Neural progenitor cell (in vitro differentiated cells): ENCODE measurements at places on chromosomes 1 and 21. TPM values are rescaled to one million over a fixed set of nuclear protein-coding genes. Genes with fewer than 3 reads are reported as not detected.

Gene SLC9C2
- not detected in 2 replicates for total RNA-seq

Gene C1orf50
- total RNA-seq = 5.3 and 19.0 TPM in 2 replicates

Gene CYP4Z1
- not detected in 2 replicates for total RNA-seq

- no peak overlapping the region for H3K4me3 ChIP-seq
- peak; percentile 86 for DNase-seq
- no peaks in the 10 kb centered on the region for H3K27me3 ChIP-seq
- no peaks in the 10 kb centered on the region for H3K36me3 ChIP-seq
Observed at GRCh38 chr1:21574466-21575151, 65.4 kb downstream of the ALPL start.

- no peaks in the 10 kb centered on the region for H3K36me3 ChIP-seq
- peak overlapping the region; percentile 10 for H3K4me3 ChIP-seq
- peak overlapping the region; percentile 87 for H3K27ac ChIP-seq
- peak; percentile 64 for DNase-seq
- peaks cover 37% of the 10 kb centered on the region for H3K4me1 ChIP-seq
- no peaks in the 10 kb centered on the region for H3K27me3 ChIP-seq
Observed at GRCh38 chr1:9922342-9922741, 12.3 kb upstream of the CTNNBIP1 start.

DNA sequence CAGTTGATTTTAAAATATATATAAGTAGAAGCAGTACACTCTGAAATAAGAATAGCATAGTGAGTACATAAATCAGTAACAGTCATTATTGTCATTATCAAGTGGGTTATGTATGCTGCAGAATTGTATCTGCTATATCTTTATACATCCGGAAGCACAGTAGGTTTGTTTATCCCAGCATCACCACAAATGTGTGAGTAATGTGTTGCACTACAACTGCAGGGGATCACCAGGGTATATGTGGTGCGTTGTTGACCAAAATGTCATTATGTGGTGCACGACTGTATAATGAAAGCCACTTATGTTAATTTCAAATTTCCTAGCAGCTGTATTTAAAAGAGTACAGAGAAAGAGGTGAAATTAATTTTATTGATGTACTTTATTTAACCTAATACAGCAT lies 87.7 kb upstream of the GADD45A start:
- DNase-seq = no peak
- H3K4me1 ChIP-seq = no peaks in the 10 kb centered on the region
- H3K27ac ChIP-seq = no peak overlapping the region
- H3K36me3 ChIP-seq = no peaks in the 10 kb centered on the region
- H3K27me3 ChIP-seq = no peaks in the 10 kb centered on the region
- H3K4me3 ChIP-seq = no peak overlapping the region

DNA sequence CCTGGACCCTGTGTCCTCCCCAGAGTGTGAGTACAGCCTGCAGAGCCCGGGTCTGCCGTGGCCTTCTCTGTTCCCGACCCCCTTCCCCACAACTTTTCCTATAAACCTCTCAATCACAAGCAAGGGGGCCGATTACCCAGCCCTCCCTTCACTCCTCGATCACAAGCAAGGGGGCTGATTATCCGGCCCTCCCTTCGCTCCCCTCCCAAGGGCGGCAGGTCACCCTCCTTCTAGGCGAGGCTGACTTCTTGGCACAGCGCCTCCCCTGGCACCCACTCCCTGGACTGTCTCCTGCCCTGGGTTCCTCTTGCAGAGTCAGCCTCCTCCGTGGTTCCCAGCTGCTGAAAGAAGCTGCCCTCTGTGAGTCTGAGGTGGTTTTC lies 12.3 kb upstream of the LDLRAP1 start:
- H3K27ac ChIP-seq = no peak overlapping the region
- H3K4me1 ChIP-seq = no peaks in the 10 kb centered on the region
- H3K27me3 ChIP-seq = no peaks in the 10 kb centered on the region

DNA sequence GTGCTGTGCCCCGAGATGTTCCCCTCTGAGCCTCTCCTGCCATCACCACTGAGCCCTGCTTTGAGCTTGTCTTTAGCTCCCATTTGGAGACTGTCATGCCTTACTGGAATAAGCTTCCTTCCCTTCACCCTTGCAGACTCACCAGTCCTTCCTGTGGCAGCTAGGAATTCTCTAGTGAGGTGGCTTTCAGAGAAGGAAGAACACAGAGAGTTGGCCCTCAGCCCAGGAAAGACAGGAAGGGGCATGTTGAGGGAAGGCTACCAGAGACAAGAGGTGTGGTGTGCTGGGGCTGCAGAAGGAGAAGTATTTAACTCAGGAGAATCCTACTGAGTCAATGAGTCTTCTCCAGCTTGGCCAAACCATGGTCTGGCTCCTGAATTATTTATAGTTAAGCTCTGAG lies 76.3 kb downstream of the UCK2 start:
- H3K27ac ChIP-seq = no peak overlapping the region
- no peak for DNase-seq
- H3K4me1 ChIP-seq = no peaks in the 10 kb centered on the region
- no peaks in the 10 kb centered on the region for H3K36me3 ChIP-seq

GRCh38 chr21:46058431-46059145 lies 39.3 kb upstream of the COL6A2 start:
- no peaks in the 10 kb centered on the region for H3K27me3 ChIP-seq
- no peak overlapping the region for H3K27ac ChIP-seq
- DNase-seq = no peak
- no peaks in the 10 kb centered on the region for H3K4me1 ChIP-seq
- no peak overlapping the region for H3K4me3 ChIP-seq
- no peaks in the 10 kb centered on the region for H3K36me3 ChIP-seq

- H3K27ac ChIP-seq = no peak overlapping the region
- no peaks in the 10 kb centered on the region for H3K36me3 ChIP-seq
- peaks cover 13% of the 10 kb centered on the region for H3K4me1 ChIP-seq
- no peak overlapping the region for H3K4me3 ChIP-seq
Observed at GRCh38 chr1:43267291-43267805, 2.4 kb upstream of the TMEM125 start.

DNA sequence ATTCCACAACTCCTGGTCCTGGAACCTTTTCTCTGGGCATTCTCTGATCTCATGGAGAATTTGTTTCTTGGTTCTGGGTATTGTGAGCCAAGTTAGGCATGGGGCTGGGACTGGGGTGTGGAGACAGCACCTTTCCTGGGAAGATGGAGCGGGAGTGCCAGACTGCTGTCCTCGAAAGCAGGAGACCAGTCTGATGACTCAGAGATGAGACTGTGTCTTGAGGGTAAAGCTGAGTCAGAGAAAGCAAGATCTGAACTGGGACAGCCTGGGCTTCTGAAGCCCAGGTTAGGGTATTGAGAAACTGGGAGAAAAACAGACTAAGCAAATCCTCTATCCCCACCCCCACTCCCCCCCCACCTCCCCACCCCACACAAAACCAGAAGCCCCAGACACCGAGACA lies 2.2 kb upstream of the KANK4 start:
- no peak for DNase-seq
- H3K4me3 ChIP-seq = no peak overlapping the region

- no peaks in the 10 kb centered on the region for H3K36me3 ChIP-seq
- H3K4me1 ChIP-seq = peaks cover 14% of the 10 kb centered on the region
Observed at GRCh38 chr1:97202481-97203380, 481.1 kb downstream of the PTBP2 start.

DNA sequence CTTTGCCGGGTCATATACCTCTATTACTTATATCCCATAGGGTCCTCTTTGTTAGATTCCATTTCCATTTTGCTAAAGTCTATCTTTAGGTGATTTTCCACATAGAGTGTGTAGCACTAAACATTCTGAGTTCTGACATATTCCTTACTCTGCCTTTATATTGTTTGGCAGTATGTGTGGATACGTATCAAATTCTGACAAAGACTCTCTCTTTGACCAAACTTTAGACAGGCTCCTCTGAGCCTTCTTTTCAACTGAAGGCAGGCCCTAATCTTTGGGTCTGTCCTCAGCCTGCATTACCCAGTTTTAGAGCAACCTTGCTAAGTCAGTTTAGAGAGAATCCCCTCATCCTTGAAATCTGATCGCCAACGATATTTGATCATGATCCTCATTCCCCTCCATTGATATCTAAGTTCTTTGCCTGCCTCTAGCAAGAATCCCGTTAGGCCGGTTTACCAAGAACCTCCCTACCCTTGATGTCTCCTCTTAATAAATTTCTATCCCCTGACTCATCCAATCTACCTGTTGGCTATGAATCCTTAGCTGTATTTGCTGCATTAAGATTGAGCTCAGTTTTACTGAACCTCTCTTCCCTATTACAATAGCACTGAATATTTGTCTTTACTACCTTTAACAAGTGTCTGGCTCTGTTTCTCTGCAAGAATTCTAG lies 10.4 kb upstream of the PPT1 start:
- no peaks in the 10 kb centered on the region for H3K4me1 ChIP-seq
- H3K27me3 ChIP-seq = peaks cover 6% of the 10 kb centered on the region
- no peak overlapping the region for H3K27ac ChIP-seq

GRCh38 chr1:54807756-54808155 lies 6.6 kb upstream of the TTC22 start:
- H3K27me3 ChIP-seq = peaks cover 4% of the 10 kb centered on the region
- H3K27ac ChIP-seq = no peak overlapping the region
- no peak overlapping the region for H3K4me3 ChIP-seq
- H3K4me1 ChIP-seq = no peaks in the 10 kb centered on the region

DNA sequence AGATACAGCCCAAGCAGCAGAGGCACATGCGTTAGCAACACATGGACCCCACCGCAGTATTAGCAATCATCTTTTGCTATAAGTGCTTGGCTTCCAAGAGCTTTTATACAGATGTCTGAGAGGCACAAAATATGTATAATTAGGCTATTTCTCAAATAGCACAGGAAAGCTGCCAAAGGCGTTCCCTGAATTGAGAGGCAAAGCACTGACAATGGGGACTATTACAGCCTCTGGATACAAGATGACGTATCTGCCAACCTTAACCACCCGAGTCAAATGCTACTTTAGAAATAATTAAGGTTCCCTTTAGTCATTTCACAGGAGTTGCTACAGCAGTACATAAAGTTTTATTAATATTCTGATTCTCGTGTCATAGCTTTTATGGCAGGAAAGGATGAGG lies 6.4 kb downstream of the STMN1 start:
- peaks cover 23% of the 10 kb centered on the region for H3K36me3 ChIP-seq
- H3K4me1 ChIP-seq = peaks cover 57% of the 10 kb centered on the region
- peak overlapping the region; percentile 19 for H3K27ac ChIP-seq
- H3K4me3 ChIP-seq = peak overlapping the region; percentile 10

DNA sequence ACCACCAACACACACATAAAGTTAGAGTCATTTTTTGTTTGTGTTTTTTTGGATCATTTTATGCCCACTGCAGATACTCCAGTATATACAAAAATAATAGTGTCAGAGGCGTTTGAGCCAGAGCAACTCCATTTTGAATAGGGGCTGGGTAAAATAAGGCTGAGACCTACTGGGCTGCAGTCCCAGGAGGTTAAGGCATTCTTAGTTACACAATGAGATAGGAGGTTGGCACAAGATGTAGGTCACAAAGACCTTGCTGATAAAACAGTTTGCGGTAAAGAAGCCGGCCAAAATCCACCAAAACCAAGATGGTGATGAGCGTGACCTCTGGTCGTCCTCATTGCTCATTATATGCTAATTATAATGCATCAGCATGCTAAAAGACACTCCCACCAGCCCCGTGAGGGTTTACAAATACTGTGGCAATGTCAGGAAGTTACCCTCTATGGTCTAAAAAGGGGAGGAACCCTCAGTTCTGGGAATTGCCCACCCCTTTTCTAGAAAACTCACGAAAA lies 40.6 kb downstream of the GJA5 start:
- H3K4me1 ChIP-seq = no peaks in the 10 kb centered on the region
- no peaks in the 10 kb centered on the region for H3K27me3 ChIP-seq
- DNase-seq = no peak

- DNase-seq = peak; percentile 95
- no peaks in the 10 kb centered on the region for H3K27me3 ChIP-seq
- H3K4me3 ChIP-seq = peak overlapping the region; percentile 35
- H3K27ac ChIP-seq = peak overlapping the region; percentile 28
- H3K4me1 ChIP-seq = peaks cover 19% of the 10 kb centered on the region
Observed at GRCh38 chr1:2189459-2190425, 4.8 kb downstream of the FAAP20 start.

- no peaks in the 10 kb centered on the region for H3K36me3 ChIP-seq
- DNase-seq = no peak
- no peaks in the 10 kb centered on the region for H3K4me1 ChIP-seq
- no peaks in the 10 kb centered on the region for H3K27me3 ChIP-seq
- H3K27ac ChIP-seq = no peak overlapping the region
- no peak overlapping the region for H3K4me3 ChIP-seq
Observed at GRCh38 chr1:89609781-89610456, 23.0 kb upstream of the LRRC8C start.

- H3K4me1 ChIP-seq = no peaks in the 10 kb centered on the region
- no peaks in the 10 kb centered on the region for H3K36me3 ChIP-seq
- H3K27ac ChIP-seq = no peak overlapping the region
- no peak overlapping the region for H3K4me3 ChIP-seq
Observed at GRCh38 chr1:157195521-157196244, 57.5 kb upstream of the ETV3 start.

GRCh38 chr1:243851257-243851756 lies 1.3 kb upstream of the AKT3 start:
- peaks cover 27% of the 10 kb centered on the region for H3K4me1 ChIP-seq
- peak overlapping the region; percentile 86 for H3K27ac ChIP-seq
- H3K4me3 ChIP-seq = peak overlapping the region; percentile 93
- no peak for DNase-seq

DNA sequence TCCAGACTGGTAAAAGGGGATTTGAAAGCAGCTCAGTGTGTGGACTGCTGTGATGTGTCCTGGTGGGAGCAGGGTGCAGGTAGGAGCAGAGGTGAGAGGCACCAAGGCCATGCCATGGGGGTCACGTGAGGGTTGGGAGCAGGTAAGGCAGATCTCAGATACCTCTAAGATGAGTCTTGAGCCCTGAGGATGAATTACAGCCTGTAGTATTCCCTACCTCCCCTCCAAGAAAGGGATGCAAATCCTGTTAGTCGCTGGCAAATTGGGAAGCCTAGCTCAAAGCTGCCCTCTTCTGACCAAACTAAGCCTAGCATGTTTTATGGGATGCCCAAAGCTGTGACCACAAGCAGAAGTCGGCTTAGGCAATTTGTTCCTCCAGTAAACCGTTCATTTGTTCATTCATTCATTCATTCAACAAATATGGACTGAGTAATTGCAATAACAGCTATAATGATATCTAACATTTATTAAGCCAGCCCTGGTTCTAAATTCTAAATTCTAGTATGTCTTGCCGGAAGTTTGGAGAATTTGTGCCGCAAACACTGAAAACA lies 3.9 kb upstream of the NUAK2 start:
- DNase-seq = peak; percentile 81
- no peak overlapping the region for H3K4me3 ChIP-seq
- peaks cover 10% of the 10 kb centered on the region for H3K4me1 ChIP-seq
- H3K36me3 ChIP-seq = no peaks in the 10 kb centered on the region
- H3K27me3 ChIP-seq = no peaks in the 10 kb centered on the region

- no peaks in the 10 kb centered on the region for H3K27me3 ChIP-seq
- H3K36me3 ChIP-seq = no peaks in the 10 kb centered on the region
- DNase-seq = peak; percentile 23
- H3K27ac ChIP-seq = no peak overlapping the region
- peaks cover 28% of the 10 kb centered on the region for H3K4me1 ChIP-seq
Observed at GRCh38 chr1:89911191-89911991, 83.5 kb upstream of the ZNF326 start.

DNA sequence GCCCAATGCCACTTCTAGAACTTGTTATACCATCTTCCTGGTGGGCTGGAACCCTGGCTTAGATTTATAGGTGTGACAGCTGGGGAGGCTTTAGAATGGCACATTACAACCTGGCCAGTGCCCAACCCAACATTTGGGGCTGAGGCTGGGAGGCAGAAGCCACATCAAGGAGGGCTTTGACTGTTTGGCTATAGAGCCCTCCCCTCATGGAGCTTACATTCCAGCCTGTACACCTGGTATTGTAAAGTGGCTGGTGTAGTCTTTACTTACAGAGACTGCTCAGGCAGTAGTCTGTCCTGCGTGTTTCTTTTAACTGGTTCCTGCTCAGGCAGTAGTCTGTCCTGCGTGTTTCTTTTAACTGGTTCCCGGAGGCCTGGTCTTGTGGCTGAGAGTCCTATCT lies 10.0 kb upstream of the SLC2A1 start:
- no peak overlapping the region for H3K27ac ChIP-seq
- H3K4me3 ChIP-seq = no peak overlapping the region
- H3K27me3 ChIP-seq = no peaks in the 10 kb centered on the region
- DNase-seq = no peak
